ENCODE measurements at places on chromosomes 2 and 18.

DNA sequence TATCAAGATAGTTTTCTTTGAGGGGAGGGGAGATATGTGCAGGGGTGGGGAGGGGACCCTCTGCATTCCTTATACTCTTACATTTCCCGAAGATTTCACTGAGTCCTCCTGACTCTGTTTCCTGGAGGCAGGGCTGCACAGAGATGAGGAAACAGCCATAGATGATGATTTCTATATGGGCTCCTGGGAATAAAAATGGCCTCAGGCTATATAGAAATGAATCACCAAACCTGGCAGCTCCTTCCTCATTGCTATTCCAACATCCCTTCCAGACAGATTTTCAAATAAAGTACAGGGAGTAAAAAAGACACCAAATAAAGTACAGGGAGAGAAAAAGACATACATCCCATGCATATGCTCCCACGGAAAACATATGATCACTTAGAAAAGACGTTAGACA, 474.8 kb upstream of the RAB6C start:
- DNase-seq, result no peak

DNA sequence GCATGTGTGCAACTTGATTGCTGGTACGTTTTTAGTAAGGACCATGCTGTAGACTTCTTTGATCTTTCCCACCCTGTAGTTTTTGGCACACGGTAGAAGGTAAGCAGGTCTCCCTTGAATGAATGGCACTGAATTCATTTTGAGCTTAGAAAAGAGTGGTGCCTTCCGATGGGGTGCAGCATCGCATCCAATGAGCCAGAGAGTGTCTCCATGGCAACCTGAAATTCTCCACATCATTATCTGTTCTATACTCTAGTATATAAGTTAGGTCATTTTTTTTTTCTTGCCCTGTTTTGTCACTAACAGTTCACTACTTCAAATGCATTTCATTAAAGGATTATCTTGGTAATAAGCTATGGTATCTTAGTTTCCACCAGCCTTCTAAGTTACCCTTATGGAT, 81.2 kb upstream of the REV1 start:
- DNase-seq, result no peak

- DNase-seq, result no peak
Measured at GRCh38 chr18:48126240-48126639, 195.8 kb upstream of the SMAD2 start.

DNA sequence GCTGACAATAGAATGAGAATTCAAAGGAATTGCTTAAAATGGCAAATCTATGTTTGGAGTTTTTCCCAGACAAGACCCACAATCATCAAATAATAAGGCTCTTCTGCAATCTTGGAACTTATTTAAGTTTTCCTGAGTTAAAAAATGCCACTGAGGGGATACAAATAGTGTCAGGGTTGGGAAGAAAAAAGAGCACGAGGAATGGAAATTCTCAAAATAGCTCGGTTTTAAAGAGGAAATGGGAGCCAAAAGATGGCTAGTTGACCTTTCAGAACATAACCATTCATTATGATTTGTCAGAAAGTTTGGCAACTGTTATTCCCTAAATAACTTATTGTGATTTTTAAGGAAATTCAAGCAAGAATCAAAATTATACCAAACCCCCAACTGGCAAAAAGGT, 127.7 kb downstream of the RAPGEF4 start:
- DNase-seq, result no peak

GRCh38 chr2:145277922-145278321, 758.0 kb upstream of the ZEB2 start:
- DNase-seq, result no peak
